ENCODE measurements at places on chromosomes 3 and 15. TPM values are rescaled to one million over a fixed set of nuclear protein-coding genes. Genes with fewer than 3 reads are reported as not detected.

Gene ZPLD1
- 0.56 TPM for polyA plus RNA-seq

Gene PIGZ
- polyA plus RNA-seq = 32.6 TPM

Gene MAGEL2
- polyA plus RNA-seq = 15.6 TPM

DNA sequence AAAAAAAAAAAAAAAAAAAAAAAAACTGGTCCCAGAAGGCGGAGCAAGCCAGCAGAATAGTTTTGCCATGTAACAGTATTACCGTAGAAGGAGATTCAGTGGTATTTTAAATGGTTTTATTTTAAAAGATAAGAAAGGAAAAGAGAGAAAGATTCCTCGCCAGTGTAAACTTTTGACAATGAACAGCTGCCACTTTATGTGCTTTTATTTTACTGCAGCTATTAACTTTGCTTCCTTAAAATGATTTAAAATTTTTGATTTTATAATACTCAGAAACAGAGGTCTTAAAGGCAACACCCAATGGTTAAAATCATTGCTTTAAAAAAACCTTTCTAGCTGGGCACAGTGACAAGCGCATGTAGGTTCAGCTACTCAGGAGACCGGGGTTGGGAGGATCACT is 46.8 kb downstream of the TMCO5A start:
- H3K27me3 ChIP-seq = no peaks in the 10 kb centered on the region
- H3K36me3 ChIP-seq = no peaks in the 10 kb centered on the region
- no peak for DNase-seq
- no peak overlapping the region for H3K27ac ChIP-seq
- no peaks in the 10 kb centered on the region for H3K4me1 ChIP-seq

GRCh38 chr15:63626955-63627354 is 29.8 kb downstream of the FBXL22 start:
- no peak overlapping the region for H3K4me3 ChIP-seq
- H3K36me3 ChIP-seq = no peaks in the 10 kb centered on the region
- no peak for DNase-seq

DNA sequence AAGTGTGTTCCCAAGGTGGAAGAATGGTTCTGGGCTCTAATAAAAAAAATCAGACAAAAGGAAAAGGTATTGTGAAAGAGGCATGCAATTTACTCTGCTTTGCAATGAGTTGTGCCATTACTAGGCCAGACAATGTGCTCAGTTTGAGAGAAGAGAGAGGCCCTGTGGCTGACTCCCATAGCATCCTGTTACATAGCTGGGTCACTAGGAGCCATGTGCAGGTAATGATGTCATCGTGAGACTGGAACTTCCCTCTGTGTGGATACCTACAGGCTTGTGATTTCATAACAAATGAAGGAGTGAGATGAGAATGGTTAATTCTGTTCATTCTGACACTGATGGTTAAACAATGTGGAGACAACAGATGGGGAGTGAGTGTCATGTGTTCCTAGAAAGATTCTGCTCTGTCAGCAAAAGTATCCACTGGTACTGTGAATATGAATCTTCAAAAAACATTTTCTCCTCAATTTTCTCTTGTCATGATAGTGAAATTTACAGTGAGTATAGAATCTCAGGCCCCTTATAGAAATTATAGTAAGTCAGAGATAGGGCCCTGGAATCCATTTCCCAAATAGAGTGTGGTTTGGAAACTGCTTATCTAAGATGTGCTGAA is 648.7 kb upstream of the DPPA4 start:
- no peaks in the 10 kb centered on the region for H3K27me3 ChIP-seq
- DNase-seq = no peak
- H3K4me1 ChIP-seq = no peaks in the 10 kb centered on the region
- no peaks in the 10 kb centered on the region for H3K36me3 ChIP-seq
- no peak overlapping the region for H3K4me3 ChIP-seq

GRCh38 chr3:146540978-146541377 is 3.4 kb downstream of the PLSCR1 start:
- no peak for DNase-seq
- no peak overlapping the region for H3K27ac ChIP-seq
- H3K4me3 ChIP-seq = no peak overlapping the region
- H3K36me3 ChIP-seq = no peaks in the 10 kb centered on the region
- no peaks in the 10 kb centered on the region for H3K27me3 ChIP-seq

- no peak for DNase-seq
- H3K27ac ChIP-seq = no peak overlapping the region
- H3K4me1 ChIP-seq = no peaks in the 10 kb centered on the region
- H3K27me3 ChIP-seq = no peaks in the 10 kb centered on the region
- no peak overlapping the region for H3K4me3 ChIP-seq
Observed at GRCh38 chr3:56954125-56954524, 106.3 kb upstream of the SPATA12 start.

DNA sequence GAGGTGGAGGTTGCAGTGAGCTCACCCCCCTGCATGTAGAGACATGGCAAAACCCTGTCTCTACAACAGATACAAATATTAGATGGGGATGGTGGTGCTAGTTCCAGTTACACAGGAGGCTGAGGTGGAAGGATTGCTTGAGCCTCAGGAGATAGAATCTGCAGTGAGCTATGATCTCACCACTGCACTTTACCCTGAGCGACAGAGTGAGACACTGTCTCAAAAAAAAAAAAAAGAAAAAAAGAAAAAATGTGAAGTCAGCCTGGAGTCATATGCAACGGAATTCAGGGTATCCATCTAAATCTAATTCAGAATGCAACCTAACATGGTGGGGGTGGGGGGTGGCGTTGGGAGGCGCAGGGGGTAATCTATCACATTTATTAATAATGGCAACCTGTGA is 37.1 kb upstream of the NR2F2 start:
- no peaks in the 10 kb centered on the region for H3K27me3 ChIP-seq
- no peaks in the 10 kb centered on the region for H3K4me1 ChIP-seq
- H3K36me3 ChIP-seq = no peaks in the 10 kb centered on the region
- no peak overlapping the region for H3K4me3 ChIP-seq

DNA sequence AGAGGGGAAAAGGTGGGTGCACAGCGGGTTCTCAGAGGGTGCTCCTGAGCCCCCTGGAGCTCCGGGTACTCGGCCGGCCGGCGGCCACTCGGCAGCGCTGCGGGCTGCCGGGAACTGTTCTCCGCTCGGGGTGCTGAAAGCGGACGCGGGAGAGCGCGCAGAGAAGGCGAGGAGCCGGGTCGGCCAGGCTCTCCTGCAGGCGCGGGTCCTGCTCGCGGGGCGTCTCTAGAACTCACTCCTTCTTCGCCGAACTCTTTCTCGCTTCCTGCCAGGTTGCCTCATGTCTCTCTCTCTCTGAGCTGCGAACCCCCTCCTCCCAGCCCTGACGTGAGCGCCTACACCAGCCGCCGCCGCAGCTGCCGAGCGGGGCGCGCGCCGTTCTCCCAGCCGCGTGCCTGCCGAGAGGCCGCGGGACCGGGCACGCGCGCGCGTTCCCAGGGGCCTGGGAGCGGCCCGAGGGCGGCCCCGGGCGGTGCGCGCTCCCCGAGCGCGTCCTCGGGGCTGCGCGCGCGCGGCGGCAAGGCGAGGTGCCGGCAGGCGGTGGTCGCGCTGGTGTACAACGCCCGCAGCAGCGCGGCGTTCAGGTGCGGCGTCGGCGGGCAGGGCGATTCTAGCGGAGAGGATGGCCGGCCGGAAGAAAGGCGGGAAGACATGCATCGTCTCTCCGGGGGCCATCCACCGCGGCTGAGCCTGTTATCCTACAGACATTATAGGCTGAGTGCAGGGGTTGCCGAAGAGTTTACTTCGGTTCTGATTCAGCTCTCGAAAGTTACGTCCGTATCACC is at the start of gene PEX5L:
TSS of gene PEX5L (minus strand) at position 267 of the 785 bp plus-strand sequence. CDS start 338 bp downstream, outside the sequence.
- H3K27me3 ChIP-seq = peaks cover 74% of the 10 kb centered on the region
- H3K27ac ChIP-seq = no peak within 1 kb of the TSS
- no peaks in the 10 kb centered on the region for H3K36me3 ChIP-seq
- peak within 1 kb of the TSS; percentile 20 for H3K4me3 ChIP-seq
- DNase-seq = peak; percentile 80
- H3K4me1 ChIP-seq = peaks cover 3% of the 10 kb centered on the region

DNA sequence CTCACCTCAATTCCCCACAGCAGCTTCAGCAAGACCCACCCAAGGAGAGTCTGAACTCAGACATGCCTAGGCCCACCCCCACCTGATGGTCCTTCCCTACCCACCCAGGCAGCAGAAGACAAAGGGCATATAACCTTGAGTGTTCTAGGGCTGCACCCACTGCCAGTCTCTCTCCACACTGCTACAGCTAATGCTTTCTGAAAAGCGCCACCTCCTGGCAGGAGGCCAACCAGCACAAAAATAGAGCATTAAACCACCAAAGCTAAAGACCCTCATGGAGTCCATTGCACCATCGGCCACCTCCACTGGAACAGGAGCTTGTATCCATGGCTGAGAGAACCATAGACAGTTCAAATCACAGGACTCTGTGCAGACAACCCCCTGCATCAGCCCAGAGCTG is 11.3 kb upstream of the RPL39L start:
- no peak overlapping the region for H3K4me3 ChIP-seq
- no peak overlapping the region for H3K27ac ChIP-seq
- H3K36me3 ChIP-seq = no peaks in the 10 kb centered on the region

DNA sequence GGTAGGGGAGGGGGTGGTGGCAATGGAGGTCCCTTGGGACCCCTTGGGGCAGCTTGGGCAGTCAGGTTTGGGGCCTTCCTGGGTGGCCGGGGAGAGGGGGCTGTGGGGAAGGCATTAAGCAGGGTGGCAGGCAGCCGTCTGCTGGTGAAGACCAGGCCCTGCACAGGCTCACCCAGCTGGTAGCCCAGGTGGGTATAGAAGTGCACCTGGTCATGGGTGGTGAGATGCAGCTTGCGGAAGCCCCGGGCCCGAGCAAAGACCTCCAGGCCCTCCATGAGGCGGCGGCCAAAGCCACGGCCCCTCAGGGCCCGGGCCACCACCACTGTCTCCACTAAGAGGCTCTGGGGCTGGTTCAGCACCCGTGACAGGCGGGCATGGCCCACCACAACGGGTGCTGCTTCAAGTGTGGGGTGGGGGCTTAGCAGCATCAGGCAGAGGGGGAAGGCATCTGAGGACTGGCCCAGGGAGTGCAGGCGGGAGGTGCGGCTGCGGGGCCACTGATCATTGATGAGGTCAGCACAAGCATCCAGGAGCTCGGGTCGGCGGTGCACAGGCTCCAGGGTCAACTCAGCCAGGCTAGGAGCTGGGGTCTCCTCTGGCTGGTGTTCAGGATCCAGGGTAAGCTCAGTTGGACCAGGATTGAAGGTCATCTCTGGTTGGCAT is 2.4 kb downstream of the HYAL3 start:
- H3K36me3 ChIP-seq = no peaks in the 10 kb centered on the region
- no peaks in the 10 kb centered on the region for H3K27me3 ChIP-seq
- H3K4me1 ChIP-seq = peaks cover 25% of the 10 kb centered on the region
- no peak overlapping the region for H3K4me3 ChIP-seq
